Esophagus mucosa (tissue), 1 donor: ENCODE measurements at places on chromosomes 16 and 17. TPM values are rescaled to one million over a fixed set of nuclear protein-coding genes. Genes with fewer than 3 reads are reported as not detected.

The DNAJC7 gene
- total RNA-seq, result 75.5 TPM

GRCh38 chr16:89949756-89950155 is 1.2 kb downstream of the DEF8 start:
- ATAC-seq, result no peak

- ATAC-seq, result peak; percentile 79
These were observed 11.1 kb downstream of the TNS4 start for GRCh38 chr17:40490289-40490853.

The CES4A gene
- 6.0 TPM for total RNA-seq

The SNX20 gene
- total RNA-seq, result 0.76 TPM

GRCh38 chr16:54317101-54317611 is 30.6 kb upstream of the IRX3 start:
- no peak for ATAC-seq

DNA sequence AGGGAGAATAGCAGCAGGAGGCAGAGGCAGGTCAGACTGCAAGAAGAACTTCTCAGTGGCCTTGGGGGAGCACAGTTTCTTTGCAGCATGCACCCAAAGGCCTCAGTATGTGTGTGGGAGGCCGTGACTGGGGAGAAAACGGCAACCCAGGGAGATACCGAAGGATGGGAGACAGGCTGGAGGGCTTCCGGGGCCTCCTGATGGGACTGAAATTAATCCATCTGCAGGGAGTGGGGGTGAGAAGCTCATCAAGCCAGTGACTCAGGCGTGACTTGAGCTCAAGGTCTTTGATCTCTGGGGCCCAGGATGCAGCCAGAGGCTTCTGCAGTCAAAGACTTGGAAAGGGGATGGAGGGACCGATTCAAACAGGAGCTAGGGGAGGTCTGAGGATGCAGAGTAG is 5.1 kb upstream of the C17orf113 start:
- ATAC-seq, result no peak

The KRTAP3-1 gene
- not detected for total RNA-seq

The AIPL1 gene
- not detected for total RNA-seq
